AG04450 (cell line): ENCODE measurements at places on chromosomes 13 and 19. TPM values are rescaled to one million over a fixed set of nuclear protein-coding genes. Genes with fewer than 3 reads are reported as not detected.

The GPR183 gene
- 0.06 TPM in 1 of 2 replicates, not detected in the other for polyA plus RNA-seq

The SLITRK5 gene
- 0.02 and 0.04 TPM in 2 replicates for polyA plus RNA-seq

The ZNF506 gene
- 10.4 and 14.2 TPM in 2 replicates for polyA plus RNA-seq

The SRRM5 gene
- polyA plus RNA-seq, result 0.07 and 0.12 TPM in 2 replicates
